ENCODE measurements at places on chromosomes 13 and 19.

DNA sequence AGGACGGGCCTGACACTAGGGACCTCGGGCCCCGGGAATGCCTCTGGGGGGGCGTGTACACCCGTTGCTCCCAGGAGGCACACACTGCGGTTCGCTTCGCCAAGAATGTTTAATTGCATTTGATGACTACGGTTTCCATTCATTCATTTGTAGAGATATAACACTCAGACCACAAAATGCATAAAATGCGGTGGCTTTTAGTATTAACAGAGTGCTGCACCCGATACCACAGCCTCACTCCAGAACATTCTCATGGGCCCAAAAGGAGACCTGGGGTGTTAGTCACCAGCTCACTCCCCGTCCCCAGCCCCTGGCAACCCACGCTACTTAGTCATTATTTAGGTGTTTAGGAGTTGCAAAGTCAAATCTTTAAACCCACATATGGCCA lies 21.8 kb downstream of the HCN2 start:
- peak; percentile 26 for DNase-seq

- DNase-seq: no peak
Observed at GRCh38 chr13:19817510-19818158, 34.9 kb upstream of the PSPC1 start.

DNA sequence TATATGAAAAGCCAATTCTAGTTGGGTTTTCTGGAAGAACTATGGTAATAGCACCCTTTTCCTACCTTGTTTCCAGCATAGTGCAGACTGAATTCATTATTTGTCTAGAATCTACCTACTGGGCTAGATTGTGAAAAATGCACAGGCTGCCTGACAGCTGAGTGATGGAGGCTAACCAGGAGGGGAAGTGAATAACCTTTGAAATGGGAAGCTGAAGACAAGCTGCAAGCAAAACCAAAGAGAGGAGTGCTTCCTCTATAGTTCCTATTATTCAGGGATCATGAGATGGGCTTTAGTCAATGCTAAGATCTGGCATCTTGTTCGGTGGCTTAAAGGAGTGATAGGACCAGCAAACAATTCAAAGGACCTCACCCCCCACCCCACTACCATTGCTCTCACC lies 26.9 kb downstream of the MZT1 start:
- DNase-seq: no peak

DNA sequence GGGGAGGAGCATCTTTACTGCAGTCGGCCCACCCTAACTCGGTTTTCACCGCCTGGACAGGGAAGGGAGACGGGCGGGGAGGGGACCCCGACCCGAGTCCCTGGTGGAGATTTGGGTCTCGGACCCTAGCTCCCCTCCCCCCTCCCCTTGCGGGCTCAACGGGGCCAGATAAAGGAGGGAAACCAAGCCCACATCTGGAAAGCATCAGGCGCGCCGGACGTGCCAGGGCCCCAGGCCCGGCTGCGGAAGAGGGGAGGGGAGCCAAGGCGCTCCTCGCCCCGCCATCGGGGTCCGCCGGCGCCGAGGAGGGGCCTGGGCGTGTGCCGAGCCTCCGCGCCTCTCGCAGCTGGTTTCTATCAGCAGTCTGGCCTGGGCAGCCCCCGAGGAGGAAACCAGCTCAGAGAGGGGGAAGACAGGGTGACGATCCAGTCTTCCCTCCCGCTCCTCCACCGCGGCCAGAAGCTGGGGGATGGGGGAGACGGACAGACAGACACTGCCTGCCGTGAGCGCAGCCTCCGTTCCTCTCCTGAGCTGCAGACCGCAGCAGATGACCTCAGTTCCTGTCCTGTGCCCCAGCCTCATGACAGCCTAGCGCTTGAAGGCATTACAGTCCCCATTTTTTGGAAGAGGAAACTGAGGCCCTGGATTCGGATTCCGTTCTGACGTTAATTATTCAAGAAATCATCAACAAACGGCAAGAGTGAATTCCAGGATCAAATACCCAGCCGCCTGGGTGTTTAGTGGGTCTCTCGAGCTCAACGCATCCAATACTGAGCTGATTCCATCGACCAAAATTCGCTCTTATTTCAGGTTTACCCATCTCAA lies 3.6 kb upstream of the GNG8 start:
- DNase-seq: no peak

DNA sequence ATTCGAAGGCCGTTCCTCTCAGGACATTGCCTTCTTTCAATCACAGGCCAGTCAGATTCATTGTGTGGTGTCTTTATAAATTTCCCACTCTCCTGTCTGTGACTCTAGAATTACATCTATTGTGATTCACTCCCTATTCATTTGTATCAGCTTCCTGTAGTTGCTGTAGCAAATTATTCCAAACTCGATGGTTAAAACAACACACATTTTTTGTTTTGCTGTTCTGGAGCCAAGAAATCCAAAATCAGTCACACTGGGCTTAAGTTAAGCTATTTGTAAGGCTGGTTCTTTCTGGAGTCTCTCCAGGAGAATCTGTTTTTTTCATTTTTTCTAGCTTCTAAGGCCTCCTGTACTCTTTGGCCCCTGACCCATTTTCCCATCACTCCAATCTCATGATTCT lies 1487.0 kb upstream of the SLC10A2 start:
- no peak for DNase-seq

GRCh38 chr13:45276913-45277312 lies 64.1 kb downstream of the TPT1 start:
- no peak for DNase-seq
